Renal pelvis (tissue), 12 donors: ENCODE measurements at places on chromosomes 7 and 10.

GRCh38 chr10:13842117-13842516 lies 255.4 kb downstream of the PRPF18 start:
- DNase-seq, result no peak

DNA sequence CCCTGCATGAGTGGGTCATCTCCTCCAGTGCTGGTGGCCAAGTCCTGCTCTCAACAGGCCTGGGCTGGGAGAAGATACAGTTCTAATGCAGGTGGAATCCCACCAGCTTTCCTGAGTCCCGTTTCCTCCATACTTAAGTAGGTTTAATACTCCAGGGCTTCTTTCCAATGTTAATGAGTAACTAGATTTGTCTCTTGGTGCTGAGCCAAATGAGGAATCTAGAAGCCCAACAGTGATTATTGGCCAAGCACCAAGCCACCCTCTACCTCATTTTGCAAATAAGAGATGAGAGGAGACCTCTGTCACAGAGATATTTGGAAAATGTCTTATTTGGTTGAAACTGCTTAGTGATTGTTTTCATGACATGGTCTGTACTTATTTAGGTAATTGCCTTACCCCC lies 37.1 kb downstream of the STARD3NL start:
- no peak for DNase-seq

GRCh38 chr10:113899952-113900598 lies 45.6 kb downstream of the NHLRC2 start:
- DNase-seq, result no peak

- no peak for DNase-seq
These were observed 237.1 kb upstream of the FAM3C start for GRCh38 chr7:121633186-121633585.

GRCh38 chr10:14556285-14556956 lies 218.3 kb downstream of the FAM107B start:
- DNase-seq, result no peak

- no peak for DNase-seq
These were observed 126.5 kb upstream of the IGFBP3 start for GRCh38 chr7:46047581-46047980.

- DNase-seq, result no peak
These were observed 243.5 kb upstream of the LRGUK start for GRCh38 chr7:133883591-133883990.

GRCh38 chr10:86226781-86227201 lies 139.8 kb downstream of the GRID1 start:
- no peak for DNase-seq
